ENCODE measurements at places on chromosomes 6 and 20.

- DNase-seq = no peak
These were observed 2.0 kb downstream of the TRAM2 start for GRCh38 chr6:52574709-52575501.

DNA sequence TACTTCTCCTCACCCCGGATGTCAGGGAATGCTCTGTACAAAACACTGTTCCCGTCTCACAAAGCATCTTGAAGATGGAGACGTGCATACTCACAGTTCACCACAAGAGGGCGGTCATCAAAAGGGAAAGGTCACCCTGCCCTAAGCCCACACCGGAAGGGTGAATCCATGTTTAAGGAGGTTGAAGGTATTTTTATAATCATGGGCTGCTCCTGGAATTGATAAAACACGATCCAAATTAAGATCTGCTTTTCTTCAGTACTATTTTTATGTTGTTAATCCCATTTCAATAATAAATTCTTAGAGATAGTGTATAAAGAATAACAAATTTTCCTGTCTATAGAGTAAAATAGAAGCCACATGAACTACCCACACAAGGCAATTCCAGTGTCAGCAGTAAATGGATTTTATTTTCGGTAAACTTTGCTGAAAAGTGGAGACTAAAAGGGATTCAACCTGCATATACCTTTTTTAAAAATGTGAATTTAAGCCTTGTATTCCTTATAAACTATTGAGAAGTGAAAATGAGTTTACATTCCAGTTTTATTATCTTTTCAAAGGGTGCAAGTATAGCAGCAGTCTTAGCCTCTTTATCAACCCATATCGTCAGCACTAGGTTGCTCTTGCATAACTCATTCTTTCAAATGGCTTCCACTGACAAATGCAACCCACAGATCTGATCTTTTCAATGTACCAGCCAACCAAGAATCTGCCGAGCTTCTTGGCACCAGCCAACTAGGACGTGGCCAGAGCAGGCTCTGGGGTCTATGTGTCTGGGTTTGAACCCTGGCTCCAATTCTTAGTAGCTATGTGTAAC, 79.7 kb upstream of the MBOAT1 start:
- peak; percentile 79 for DNase-seq

DNA sequence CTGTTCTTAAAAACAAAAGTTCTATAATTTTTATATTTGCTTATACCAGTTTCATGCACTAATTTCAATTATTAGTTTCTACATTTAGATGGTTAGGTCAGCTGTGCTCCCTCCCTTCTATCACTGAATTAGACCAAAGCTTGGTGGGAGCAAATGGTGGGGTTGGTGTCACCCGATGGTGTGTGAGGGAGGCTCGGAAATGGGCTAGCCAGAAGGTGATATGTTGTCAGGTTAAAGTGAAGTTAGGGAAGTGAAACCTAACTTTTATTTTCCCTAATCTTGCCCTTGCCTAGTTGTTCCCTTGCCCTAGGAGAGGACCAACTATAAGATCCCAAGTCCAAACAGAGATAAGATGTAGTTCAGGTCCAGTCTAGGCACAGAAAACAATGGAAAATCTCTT, 38.7 kb downstream of the RPS12 start:
- DNase-seq = no peak

GRCh38 chr20:10780901-10781300, 107.1 kb upstream of the JAG1 start:
- DNase-seq = no peak

GRCh38 chr20:24838546-24839535, 110.2 kb upstream of the CST7 start:
- no peak for DNase-seq

DNA sequence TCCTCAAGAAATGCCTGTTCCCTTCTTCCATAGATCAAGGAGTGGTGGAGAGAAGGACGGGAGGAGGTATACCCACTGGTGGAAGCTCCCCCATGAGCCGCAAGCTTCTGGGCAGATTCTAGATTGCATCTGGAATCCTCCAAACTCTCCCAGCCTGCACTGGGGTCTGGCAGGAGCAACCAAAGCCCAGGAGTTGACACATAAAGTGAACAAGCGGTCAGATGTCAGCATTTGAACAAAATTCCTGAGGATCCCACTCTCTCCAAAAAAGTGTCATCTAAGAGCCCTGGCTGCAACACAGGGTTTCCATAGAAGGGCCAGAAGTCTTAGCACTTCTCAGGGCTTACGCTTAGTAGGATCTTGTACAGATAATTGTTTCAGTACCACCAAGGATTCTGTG, 88.2 kb downstream of the KCNB1 start:
- DNase-seq = no peak

- DNase-seq = no peak
These were observed 59.2 kb upstream of the TFAP2D start for GRCh38 chr6:50654155-50654554.

DNA sequence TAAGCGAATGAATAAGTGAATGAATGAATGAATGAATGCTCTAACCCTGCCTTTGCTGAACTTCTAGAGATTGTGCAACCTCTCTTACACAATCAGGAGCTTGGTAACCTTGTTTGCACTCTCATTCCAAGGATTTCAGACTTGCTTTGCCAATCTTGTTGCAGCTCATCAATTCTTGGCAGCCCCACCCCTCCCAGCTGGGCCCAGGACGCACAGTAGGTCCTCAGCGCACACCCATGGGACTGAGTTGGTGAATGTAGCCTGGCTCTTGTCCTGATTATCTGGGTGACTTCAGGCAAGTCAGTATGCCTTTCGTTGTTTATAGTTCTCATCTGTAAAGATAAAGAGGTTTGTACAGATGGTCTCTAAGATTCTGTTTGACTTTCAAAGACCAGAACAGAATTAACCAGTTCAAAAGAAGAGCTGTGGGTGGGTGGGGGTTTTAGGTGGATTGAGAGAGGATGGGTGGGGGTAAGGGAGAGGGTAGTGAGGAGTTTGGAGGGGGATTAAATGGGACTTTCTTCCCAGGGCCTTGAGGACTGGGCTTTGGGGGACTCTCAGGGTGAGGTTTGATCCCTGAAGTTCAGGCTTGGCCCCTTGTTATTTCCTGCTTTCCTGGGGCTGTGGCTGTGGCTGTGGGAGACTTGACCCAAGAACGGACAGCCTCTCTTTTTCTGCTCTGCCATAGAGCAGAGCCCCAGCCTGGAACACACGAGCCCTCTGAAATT, 33.2 kb downstream of the VEGFA start:
- DNase-seq = no peak

DNA sequence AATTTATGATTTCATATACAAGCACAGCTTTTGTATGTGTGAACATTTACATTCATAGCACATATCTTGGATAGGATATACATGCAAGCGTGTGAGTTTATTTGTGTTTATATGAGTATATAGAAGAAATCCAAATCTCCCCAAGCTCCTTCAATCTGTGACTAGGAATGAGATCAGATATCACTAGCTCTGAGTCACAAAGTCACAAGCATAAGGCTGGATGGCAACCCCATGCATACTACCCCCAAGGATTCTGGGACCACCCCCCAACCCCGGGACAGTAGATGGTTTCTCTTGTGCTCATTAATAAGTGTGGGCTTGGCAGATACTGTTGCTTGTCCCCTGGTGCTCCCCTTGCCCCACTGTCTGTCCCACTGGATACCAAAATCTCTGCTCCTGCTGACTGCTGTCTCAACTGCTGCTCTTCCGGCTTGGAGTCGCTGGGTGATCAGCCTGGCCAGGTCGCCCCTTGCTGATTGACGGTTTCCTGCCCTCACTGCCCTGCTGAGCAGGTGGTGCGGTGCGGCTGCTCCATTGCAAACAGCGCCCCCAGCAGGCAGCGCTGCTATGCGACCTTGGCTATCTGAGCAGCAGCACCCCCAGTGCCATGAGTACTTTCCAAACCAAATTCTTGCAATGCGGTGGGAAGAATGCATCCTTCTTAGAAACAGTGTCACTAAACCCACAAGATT, 279.4 kb downstream of the CD83 start:
- peak; percentile 74 for DNase-seq

GRCh38 chr6:138499303-138500018, at the start of gene NHSL1:
NHSL1 (minus strand) TSS chr6:138499494; CDS start chr6:138499290, 204 bp downstream.
- DNase-seq = no peak

GRCh38 chr6:41427642-41428335, 92.4 kb downstream of the NCR2 start:
- DNase-seq = no peak

GRCh38 chr6:160990847-160991405, 643 bp upstream of the MAP3K4 start:
- DNase-seq = no peak

- no peak for DNase-seq
These were observed 865.8 kb downstream of the TBC1D32 start for GRCh38 chr6:120468486-120468885.

DNA sequence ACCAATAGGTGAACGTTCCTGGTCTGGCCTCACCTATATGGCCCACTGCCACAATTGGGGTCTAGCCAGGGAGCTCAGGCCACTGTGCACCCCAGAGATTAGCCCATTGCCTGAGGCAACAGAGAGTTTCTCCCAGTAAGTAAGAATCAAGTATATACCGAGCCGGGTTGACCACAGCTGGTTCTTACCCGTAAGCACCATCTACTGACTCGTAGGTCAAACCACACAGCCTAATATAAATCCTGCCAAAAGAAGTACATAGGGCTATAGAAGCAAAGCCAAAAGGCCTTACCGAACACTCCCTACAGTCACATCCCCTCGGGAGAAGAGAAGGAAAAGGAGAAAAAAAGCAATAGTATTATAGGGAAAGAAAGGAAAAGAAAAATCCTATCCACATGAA, 463.6 kb upstream of the GJE1 start:
- no peak for DNase-seq

DNA sequence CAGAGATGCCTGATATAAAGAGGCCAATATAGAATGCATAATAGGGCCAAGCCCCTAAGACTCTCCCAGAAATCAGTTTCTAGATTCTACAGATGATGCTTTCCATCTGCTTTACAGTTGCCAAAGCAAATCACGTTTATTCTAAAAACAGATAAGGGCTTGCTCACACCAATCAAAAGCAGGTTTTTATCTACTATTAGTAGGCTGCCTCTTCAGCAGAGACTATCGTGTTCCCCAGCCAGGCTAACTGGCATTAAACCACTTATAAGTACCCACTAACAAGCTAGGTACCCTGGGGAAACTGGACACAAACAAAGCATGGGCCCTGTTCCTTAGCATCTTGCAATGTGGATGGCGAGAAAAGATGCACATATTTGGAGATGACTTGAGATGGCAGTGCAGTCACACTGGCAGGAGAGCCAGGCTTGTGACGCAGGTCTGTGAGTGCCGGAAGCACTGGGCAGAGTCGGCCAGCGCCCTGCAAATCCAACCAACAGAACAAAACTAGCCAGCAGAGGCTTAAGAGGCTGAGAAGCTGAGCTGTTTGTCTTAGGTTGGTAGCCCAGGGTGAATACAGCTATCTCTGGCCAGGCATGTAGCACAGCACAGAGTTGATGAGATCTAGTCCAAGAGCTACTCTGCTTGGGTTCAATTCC, 73.4 kb downstream of the GFOD1 start:
- DNase-seq = no peak

DNA sequence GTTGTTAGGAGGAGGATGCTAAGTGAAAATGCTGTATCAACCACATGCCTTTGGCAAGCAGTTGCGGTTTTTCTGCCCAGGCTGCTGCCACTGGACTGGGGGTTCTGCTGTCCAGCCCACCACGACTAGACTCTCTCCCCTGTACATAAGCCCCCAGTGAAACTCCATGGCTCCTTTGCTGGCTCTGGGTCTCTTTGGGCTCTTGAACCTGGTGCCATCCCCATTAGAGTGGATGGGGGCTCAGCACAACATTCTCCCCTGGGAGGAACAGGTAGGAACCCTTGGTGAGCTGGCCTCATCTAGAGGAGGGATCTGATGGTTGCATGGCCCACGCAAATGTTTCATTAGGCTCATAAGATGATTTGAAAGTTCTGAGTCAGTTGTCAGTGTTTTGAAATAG, 204.8 kb upstream of the KCNG1 start:
- no peak for DNase-seq

DNA sequence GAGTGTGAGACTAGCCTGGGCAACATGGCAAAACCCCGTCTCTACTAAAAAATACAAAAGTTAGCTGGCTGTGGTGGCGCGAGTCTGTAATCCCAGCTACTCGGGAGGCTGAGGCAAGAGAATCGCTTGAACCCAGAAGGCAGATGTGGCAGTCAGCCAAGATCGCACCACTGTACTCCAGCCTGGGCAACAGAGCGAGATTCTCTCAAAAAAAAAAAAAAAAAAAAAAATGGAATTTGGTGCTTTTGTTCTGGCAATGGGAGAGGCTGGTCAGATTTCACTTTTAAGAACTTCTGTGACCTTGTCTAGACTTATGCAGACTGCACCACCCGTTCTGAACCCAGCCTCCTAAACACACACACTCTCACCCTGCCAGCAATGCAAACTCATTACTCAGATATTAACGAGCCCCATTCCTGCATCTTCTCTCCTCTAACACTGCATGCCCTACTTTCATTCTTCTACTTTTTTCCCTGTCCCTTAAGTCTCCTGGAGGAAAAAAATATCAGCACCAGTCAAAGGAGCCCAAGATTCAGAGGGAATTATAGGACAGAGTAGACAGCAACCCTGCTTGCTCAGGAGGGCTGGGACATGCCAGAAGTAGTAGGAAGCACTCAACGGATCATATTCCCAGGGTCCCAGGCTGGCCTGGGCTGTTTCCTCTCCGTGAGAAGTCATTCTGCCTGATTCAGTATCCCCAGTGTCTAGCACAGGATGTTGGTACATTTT, 4.4 kb downstream of the MOCS1 start:
- DNase-seq = no peak

DNA sequence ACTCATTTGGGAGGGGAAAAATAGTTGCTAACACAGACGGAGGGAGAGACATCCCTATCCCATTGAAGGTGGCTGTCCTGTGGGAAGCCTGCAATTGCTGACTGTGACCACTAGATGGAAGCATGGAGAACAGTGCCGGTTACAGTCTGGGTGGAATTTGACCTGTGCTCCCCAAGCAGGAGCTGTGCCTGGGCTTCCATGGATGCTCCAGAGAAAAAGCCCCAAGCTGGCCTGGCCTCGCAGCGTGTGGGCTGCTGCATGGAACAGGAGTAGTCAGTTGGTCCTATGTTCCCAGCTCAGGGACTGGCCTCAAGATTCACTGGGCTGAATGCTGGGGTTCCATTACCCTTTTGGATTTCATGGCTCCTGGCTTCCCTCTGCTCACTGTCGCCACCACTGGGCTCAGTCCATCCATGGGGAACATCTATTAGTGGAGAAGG, 116.3 kb upstream of the CHD6 start:
- DNase-seq = no peak

GRCh38 chr20:5848711-5849505, 98.7 kb downstream of the SHLD1 start:
- DNase-seq = no peak

GRCh38 chr6:12115492-12115891, 103.4 kb downstream of the HIVEP1 start:
- no peak for DNase-seq

GRCh38 chr6:43779852-43780236, 9.8 kb downstream of the VEGFA start:
- DNase-seq = no peak

DNA sequence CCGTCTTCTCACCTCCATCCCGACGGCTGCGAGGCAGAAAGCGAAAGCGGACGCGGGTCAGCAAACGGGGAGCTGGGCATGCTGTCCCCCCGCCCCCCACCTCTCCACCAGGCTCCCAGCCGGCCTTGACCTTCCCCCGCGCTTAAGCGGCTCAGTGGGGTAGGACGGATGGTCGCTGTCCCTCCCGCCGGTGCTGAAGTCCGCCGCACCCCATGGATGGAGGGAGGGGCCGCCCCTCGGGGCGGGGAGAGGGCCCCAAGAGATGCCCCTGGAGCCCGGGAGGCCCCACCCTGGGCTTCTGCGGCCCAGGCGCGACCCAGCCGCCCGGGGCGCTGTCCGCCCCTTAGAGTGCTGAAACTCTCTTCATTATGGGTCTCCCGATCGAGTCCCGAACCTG, at the start of gene KCNB1:
Gene KCNB1, minus strand, starts transcription at position 48 of the 397 bp plus-strand sequence. CDS start 188 bp downstream, outside the sequence.
- peak; percentile 35 for DNase-seq

GRCh38 chr20:46308258-46309157, at the start of gene CDH22:
CDH22 (minus strand) TSS chr20:46308498; CDS start chr20:46251294, 57,204 bp downstream.
- DNase-seq = no peak

Measured in thymus (tissue), 14 donors.